ENCODE measurements at places on chromosomes 7 and 10.

DNA sequence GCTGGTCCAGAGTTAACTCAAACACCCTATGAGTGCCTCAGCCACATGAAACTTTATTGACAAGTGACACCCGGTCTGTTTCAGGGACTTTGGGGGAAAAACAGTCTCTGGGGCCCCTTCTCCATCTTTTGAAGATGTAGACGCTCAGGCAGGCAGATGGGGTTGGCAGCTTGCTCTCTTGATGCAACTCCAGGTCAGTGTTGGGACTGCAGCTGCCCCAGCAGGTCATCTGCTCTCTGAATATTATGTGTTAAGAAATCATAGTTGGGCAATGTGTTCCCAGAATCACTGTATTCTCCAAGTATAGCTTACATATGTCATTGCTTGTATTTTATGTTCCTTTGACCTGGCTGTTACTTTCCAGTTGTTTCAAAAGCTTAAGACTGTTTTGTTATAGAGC is 544.9 kb upstream of the MGMT start:
- no peak for DNase-seq

- peak; percentile 28 for DNase-seq
Observed at GRCh38 chr10:88642963-88643362, 21.3 kb upstream of the LIPF start.

DNA sequence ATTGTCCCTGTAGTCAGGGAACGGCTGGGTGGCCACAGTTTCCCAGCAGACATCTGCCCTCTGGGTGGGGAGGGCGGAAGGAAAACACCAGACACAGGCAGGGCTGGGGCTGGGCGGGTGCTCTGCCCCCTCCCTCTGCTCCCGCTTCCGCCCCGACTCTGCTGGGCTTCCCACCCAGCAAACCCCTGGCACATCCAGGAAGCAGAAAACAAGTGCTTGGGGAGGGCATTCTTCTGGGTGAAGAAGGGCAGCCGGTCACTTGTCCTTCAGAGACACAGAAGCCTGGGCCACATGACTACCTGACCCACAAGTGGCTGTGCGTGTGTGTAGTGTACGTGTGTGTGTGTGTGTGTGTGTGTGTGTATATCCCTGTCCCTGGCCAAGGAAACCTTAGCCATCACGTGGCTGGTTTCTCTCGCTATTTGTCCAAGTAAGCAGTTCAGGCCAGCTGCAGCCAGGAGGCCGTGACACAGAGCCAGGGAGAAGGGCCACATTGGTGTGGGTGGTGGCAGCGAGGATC is 77.9 kb downstream of the ZMIZ1 start:
- no peak for DNase-seq

- DNase-seq = no peak
Observed at GRCh38 chr7:134024739-134025138, 102.4 kb upstream of the LRGUK start.

- DNase-seq = no peak
Observed at GRCh38 chr10:89773081-89773480, 71.7 kb downstream of the KIF20B start.

GRCh38 chr7:117148971-117149370 is 173.9 kb downstream of the WNT2 start:
- no peak for DNase-seq

- no peak for DNase-seq
Observed at GRCh38 chr7:20354610-20355528, 24.2 kb downstream of the ITGB8 start.

GRCh38 chr10:51663086-51663485 is 36.3 kb downstream of the CSTF2T start:
- DNase-seq = no peak

DNA sequence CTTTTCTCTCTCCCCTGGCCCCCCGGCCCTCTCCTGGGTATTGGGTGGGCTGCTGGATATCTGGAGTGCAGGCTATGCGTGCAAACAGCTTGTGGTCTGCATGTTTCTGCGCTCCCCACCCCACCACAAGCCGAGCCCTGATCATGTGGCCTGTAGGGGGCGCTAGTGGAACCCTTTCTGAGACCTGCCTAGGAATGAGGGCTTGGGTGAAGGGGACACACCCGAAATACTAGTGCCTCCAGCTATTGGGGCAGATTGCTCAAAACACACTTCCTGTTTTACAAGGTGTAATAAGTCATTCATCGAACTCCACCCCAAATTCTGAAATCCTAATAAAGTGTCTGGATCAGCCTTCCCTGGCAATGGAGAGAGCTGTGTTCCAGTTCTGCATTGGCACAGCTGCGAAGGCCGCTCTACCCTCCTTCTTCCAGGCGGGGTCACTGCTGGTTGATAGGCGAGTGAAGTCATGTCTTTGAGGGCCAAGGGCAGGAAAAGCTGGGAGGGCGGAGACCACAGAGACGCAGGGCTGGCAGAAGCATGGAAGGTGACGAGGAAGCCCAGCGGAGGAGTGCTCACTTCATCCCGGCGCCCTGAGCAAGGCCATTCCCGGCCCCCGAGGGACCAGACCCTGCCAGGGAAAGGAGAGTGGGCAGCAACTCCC is 19.8 kb upstream of the PRRT4 start:
- DNase-seq = no peak

GRCh38 chr10:131211559-131211958 is 100.0 kb downstream of the TCERG1L start:
- DNase-seq = no peak

DNA sequence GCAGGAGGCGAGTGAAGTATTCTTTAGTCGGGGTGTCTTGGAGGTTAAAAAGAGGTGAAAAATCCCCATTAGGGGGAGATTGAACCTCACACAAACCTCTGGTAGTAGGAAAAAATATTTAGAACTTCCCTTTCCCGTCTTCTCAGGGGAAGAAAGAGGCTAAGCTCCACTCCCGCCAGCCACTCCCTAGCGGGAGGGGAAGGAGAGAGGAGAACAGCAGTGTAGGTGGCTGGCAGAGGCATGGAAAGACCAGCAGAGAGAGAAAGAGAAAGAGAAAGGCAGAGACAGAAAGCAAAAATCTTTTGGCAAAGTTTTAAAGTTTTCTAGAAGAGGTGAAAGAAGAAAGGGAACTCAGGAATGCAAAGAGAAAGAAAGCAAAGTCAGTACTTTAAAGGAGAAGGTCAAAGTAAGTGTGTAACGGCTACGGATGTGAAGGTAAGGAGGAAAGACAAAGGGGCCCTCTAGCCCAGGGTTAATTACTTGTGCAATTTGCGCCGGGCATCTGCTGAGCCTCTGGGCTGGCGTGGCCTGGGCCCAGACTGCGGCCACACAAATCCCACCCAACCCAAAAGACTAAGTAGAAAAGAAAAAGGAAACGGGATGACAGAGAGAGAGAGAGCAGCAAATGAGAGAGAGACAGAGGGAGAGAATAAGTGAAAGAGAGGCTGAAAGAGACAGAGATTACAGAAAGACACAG is 72.3 kb upstream of the ZNF746 start:
- DNase-seq = no peak
